ENCODE measurements at places on chromosomes 2 and 18.

GRCh38 chr2:70479816-70480215 lies 73.8 kb downstream of the TGFA start:
- DNase-seq, result no peak

DNA sequence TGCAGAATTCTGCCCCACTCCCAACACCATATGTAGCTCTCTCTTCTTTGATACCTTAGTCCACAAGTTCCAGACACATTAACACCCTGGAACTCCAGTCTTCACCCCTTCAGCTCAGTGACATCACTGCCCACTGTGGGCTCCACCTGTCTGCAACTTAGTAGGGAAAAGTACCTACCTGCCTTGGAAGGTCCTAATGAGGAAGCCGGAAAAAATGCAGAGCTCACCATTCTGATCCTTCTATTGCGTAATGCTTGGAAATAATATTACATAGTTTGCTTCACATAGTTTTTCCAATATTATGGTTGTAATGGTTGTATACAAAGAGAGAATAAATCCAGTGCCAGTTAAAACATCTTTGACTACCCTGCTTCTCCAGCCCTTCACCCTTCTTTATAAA lies 738.4 kb downstream of the RNF144A start:
- no peak for DNase-seq

GRCh38 chr18:36672437-36673344 lies 156.1 kb downstream of the TPGS2 start:
- no peak for DNase-seq

GRCh38 chr2:64655873-64656272 lies 2.2 kb upstream of the SERTAD2 start:
- DNase-seq, result no peak

DNA sequence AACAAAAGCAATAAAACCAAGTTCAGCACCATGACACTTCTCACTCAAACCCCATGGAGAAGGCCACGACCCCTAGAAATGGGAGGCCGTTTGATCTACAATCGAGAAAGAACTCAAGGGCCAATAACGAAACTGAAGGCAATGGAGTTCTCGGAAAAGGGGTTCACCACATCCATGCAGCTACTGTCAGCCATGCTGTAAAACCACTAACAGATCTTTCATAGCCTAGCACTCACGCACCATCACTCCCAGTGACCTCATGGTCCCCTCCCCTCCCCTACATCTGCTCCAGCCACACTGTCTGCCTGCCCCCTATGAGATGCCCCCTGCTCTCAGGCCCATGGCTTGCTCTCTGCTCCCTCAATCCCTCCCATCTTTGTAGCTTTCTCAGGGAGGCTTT lies 135.3 kb downstream of the TMEM163 start:
- DNase-seq, result no peak

DNA sequence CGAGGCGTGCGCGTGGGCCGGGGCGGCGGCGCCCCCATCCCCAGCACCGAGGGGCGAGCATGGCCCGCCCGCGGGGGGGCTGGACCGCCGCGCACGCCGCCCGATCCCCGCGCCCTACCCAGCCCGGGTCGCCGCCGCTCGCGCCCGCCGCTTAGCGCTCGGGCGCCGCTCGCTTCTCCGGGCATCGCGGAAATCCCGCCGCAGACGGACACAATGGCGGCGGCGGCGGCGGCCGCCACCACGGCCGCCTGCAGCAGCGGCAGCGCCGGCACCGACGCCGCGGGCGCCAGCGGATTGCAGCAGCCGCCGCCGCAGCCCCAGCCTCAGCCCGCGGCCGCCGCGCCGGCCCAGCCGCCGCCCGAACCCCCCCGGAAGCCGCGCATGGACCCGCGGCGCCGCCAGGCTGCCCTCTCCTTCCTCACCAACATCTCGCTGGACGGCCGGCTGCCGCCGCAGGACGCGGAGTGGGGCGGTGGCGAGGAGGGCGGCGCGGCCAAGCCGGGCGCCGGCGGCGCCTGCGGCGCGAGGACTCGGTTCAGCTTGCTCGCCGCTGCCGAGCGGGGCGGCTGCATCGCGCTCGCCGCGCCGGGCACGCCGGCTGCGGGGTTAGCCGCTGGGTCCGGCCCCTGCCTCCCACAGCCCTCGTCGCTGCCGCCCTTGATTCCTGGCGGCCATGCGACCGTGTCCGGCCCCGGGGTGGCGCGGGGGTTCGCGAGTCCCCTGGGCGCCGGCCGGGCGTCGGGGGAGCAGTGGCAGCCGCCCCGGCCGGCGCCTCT lies 453 bp downstream of the CABLES1 start:
- no peak for DNase-seq

DNA sequence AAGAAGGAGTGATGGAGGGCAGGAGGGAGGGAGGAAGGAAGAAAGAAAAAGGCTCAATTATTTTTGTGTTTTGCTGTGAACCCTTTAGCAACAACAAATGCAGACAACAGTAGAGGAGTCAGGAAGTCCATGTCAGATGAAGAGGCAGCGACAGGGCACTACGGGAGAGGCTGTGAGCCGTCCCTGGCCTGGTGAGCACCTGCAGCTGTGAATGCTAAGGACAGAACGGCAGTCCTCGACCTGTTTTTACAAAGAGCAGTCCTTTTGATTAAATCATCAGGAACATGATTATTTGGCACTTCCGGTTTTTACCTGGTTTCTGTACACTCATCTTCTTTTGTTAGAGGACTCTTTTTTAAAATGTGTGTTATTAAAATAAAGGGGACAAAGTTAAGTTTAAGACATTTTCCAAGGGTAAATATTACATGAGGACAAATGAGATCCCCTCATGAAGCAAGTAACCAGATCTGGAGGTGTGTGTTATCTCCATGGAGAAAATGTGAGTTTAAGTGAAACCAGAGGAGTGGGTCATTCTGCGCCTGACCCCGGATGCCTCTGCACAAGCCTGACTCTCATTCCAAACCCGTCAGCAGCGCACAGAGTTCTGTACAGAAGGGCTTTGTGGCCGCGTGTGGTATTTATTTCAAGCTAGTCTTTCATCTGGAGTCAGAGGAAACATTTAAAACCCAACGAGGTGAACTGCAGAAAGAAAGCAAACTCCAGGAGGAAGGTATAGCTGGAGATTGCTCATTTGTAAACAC lies 492.5 kb downstream of the SOX11 start:
- DNase-seq, result no peak

DNA sequence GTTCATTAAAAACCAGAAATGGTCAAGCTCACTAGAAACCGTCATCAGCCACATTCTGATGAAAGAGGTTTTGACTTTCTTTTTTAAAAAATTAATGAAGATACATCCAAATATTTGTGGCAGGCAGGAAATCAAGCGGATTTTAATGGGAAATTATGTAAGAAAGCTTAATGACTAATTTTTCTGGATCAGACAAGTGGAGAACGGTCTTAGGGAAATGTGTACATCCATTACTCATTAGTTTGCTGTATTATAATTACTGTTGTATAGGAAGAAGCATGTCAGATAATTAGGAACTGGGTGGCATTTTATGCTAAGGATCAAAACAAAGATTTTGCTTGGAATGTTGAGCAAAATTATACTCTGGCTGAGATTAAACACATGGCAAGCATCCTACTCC lies 39.4 kb downstream of the AGAP1 start:
- DNase-seq, result no peak

DNA sequence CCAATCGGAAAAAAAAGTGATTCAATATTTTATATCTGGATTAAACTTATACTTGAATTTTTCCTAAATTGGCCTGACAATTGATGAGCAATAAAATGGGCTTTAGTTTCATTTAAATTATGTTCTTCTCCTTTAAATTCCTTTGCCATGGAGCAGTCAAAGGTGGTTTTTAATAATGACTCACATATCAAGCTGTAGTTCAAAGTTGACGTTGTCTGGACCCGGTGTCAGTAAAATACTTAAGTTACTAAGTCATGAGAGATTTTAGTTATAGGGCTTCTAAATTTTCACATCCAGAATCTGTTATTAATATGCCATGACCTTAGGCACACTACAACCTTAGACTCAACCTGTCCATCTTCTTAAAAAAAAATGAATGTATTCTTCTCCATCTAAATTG lies 62.5 kb downstream of the CDH2 start:
- DNase-seq, result no peak

DNA sequence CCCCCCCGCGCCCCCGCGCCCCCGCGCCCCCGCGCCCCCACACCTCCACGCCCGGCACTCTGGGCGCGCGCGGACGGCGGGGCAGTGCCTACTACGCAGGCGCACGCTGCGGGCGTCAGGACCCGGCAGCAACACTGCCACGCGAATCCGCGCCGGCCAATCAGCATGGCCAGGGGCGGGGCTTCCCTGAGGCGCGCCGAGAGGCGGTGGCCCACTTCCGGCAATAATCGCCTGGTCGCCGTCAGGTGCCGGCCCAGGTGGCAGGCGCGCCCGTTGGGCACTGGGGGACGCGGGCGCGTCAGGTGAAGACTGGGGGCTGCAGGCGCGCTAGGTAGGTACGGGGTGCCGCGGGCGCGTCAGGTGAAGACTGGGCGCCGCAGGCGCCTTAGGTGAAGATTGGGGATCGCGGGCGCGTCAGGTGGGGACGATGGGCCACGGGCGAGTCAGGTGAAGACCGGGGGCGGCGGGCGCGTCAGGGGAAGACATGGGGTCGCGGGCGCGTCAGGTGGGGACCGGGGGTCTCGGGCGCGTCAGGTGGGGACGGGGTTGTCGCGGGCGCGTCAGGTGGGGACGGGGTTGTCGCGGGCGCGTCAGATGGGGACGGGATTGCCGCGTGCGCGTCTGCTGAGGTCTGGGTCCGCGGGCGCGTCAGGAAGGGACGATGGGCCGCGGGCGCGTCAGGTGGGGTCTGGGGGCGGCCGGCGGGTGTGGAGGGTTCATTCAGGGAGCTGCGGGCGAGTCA lies 219.1 kb downstream of the RTP5 start:
- DNase-seq, result peak; percentile 73

- DNase-seq, result no peak
These were observed 152.8 kb downstream of the FHOD3 start for GRCh38 chr18:36450264-36450663.

- no peak for DNase-seq
These were observed 276.4 kb downstream of the CDCA7 start for GRCh38 chr2:173631127-173631460.

DNA sequence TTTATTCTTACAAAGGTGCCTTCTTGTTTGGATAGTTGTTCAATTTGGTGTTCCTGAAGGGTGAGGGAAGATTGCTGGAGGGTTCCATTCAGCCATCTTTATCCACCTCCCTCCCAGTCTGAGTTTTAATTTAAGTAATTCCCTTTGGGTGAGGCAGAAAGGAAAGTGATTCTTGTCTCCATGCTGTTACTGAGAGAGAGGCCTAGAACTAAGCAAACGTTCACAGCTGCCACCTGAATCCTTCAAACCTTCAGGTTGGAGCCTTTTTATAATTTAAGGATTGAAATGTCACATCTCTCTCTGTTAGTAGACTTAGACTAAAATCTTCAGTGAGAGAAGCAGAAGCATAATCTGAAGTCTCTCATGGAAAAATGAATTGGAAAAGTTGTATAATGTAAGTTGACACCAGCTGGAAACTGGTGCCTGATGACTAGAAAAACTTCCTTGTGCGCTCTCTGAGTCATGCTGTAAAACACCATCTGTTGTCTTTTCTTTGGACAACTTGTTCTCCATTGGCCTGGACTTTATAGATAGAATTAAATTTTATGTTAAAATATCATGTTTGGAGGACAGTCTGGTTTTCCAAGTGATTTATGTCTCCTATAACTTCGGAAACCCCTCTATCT lies 14.6 kb downstream of the STRADB start:
- no peak for DNase-seq

DNA sequence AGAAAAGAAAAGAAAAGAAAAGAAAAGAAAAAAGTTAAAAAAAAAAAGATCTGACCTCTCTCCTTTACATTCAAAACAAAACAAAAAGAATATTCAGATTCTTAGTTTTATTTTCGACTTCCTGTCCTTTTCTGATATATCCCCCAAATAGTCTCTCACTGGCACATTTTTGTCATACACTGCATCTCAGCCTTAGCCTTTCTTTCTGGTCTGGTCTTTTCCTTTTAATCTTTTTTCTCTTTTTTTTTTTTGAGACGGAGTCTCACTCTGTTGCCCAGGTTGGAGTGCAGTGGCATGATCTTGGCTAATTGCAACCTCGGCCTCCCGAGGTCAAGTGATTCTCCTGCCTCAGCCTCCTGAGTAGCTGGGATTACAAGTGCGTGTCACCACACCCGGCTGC lies 1.6 kb upstream of the RIOK3 start:
- no peak for DNase-seq

GRCh38 chr2:72124376-72124775 lies 23.3 kb downstream of the CYP26B1 start:
- no peak for DNase-seq

- DNase-seq, result no peak
These were observed 332.6 kb downstream of the KIAA1328 start for GRCh38 chr18:37161491-37161890.

DNA sequence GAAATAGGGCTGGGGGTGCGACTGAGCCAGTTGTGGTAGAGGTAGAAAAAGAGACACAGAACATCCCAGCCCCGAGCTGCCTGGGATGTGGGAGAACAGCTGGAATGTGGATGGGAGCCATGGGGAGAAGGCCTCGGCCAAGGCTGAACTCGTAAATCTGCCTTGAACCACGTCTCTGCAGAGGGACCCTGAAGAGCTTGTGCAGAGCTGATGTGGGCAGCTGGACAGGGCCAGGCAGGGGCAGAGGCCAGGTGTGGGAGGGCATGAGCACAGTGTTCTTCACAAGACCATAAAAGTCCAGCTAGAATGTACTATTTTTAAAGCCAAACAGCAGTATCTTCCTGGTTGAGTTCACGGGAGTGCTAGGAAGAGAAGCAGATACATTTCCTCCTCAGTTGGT lies 5.7 kb downstream of the TCF23 start:
- no peak for DNase-seq

- no peak for DNase-seq
These were observed 76.2 kb downstream of the ATAD2B start for GRCh38 chr2:23850564-23851256.

DNA sequence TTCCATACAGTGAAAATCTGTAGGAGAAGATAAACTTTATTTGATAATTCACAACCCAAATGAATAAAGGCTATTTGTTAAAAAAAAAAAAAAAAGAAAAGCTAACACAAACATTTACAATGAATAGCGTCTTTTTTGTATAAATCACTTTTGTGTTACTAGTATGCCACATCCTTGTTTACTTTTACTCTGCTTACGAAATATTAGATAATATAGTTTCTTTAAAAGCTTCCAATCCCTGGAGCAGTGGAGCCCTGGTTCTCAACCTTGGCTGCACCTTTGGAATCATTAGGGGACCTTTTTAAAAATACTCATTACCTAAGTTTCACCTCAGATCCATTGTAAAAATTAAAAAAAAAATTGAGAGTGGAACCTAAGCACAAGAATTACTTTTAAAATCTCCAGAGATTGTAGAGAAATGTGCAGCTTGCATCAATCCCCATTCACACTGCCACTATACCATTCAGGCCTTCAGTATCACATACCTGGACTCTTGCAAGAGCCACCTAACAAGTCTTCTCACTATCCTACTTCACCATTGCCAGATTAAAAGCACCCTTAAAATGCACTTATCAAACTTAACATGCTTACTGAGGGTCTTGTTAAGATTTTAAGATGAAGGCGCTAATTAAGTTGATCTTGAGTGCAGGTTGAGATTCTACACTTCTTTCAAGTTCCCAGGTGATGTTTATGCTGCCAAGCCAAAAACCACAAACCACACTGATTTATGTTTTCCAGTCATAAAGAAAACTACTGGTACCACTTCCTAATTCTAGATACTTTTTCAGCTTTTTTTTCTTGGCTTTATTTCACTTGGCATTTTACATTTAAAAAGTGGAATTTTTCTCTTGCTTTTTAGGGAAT lies 59.7 kb upstream of the ZC3H15 start:
- DNase-seq, result no peak
